Activated naive CD4-positive, alpha-beta T cell treated with anti-CD3 and anti-CD28 coated beads for 36 hours (primary cell): ENCODE measurements at places on chromosomes 12 and 14.

GRCh38 chr12:24909667-24910066 lies 39.2 kb downstream of the BCAT1 start:
- DNase-seq: no peak

DNA sequence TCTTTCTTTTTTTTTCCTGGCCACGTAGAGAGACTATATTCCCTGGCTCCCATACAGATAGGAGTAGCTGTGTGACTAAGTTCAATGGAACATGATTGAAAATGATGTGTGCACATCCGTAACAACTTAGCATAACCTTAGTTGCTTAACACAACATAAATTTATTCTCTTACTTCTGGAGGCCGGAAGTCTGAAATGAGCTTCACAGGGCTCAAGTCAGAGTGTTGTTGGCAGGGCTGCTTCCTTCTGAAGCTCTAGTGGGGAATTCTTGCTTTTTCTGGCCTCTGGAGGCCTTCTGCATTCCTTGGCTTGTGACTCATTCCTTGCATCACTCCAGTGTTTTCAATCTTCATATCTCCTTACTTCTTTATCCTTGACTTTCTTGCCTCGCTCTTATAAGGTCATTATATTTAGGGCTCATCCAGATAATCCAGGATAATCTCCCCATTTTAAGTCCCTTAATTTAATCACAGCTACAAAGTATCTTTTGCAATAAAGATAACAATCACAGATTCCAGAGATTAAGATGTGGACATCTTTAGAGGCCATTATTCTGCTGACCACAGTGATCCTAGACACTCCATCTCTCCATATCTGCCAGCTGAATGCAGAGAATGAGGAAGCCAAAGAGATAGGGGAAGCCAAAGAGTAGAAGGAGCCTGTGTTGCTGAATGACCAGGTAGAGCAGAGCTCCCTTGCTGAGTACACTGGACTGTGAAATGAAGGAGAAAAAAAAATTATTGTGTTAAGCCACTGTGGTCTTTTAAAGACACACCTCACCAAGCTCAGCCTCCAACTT lies 21.0 kb upstream of the SNX6 start:
- no peak for DNase-seq

- no peak for DNase-seq
These were observed 307.2 kb downstream of the CACNA1C start for GRCh38 chr12:2359725-2360629.

DNA sequence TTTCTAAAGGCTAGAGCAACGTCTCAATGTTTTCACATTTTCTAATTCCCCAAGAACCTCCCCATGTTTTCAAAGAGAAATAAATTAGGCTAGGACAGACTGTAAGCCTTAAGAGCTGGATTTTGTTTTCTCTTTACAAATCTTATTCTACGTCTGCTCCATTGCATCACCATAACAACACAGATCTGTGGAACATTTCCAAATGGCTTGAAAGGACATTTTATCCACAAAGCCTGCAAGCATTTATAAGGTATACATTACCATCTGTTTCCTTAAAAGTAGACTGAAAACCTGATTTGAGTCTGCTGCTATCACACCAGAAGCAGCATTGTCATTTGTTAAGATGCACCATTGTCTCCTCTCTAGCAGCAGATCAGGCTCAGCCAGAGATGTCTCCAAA lies 115.3 kb upstream of the PLEKHA5 start:
- no peak for DNase-seq

- peak; percentile 36 for DNase-seq
These were observed 16.3 kb downstream of the MARK3 start for GRCh38 chr14:103401223-103402214.

DNA sequence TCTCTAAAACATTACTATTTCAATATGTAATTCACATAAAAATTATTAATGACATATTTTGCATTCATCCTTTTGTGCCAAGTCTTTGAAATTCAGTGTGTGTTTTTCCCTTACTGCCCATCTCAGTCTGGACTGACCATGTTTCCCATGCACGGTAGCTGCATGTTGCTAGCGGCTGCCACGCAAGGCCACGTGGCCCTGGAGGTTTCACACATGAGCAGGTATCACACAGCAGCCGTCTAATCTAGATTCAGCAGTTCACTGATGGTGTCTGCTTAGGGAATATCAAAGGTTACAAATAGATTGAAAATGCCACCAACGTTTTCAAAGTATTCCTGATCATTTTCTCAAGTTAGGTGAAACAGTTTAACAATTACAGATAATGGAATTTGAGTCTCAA lies 234.8 kb upstream of the FKBP4 start:
- DNase-seq: no peak

- DNase-seq: peak; percentile 14
These were observed 25.5 kb upstream of the DTX1 start for GRCh38 chr12:113030875-113031525.
